ENCODE measurements at places on chromosomes 2 and 18. TPM values are rescaled to one million over a fixed set of nuclear protein-coding genes. Genes with fewer than 3 reads are reported as not detected.

Gene LOXHD1
- polyA plus RNA-seq = not detected

Gene NPPC
- 0.12 TPM for polyA plus RNA-seq

Gene FBXO15
- 1.4 TPM for polyA plus RNA-seq

Gene POTEC
- not detected for polyA plus RNA-seq

Gene CCDC85A
- polyA plus RNA-seq = 0.30 TPM

Gene CDH7
- 0.01 TPM for polyA plus RNA-seq

Gene TXNL4A
- polyA plus RNA-seq = 99.6 TPM

Gene PARD3B
- 1.2 TPM for polyA plus RNA-seq

Gene PRSS56
- 0.07 TPM for polyA plus RNA-seq

Gene SFTPB
- not detected for polyA plus RNA-seq

Gene PKP4
- polyA plus RNA-seq = 27.0 TPM

Gene RNU2-63P
- not detected for polyA plus RNA-seq

Gene POU3F3
- polyA plus RNA-seq = not detected

Gene CGREF1
- polyA plus RNA-seq = 4.5 TPM

Measured in A549 (cell line).